NCI-H1417 (cell line): ENCODE measurements at places on chromosomes 1 and 21.

DNA sequence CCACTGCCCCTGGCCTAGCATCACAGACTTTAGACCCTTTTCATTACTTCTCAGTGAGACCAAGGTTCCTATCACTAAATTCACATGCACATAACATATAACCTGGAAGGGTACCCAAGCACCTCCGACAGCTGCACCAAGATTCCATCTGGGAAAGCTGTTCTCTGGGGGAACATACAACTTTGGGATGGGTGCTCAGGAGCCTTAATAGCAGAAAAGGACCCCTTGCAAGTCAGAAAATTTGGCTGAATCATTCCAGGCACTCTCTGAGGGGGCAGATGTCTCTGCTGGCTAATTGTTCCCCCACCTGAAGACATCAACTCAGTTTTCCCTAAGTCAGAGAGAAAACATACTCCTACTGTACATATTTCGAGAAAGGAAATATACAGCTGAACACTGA is 41.3 kb upstream of the PSEN2 start:
- DNase-seq = no peak

- no peak for DNase-seq
Observed at GRCh38 chr1:59139396-59139795, 157.5 kb upstream of the FGGY start.

- peak; percentile 23 for DNase-seq
Observed at GRCh38 chr1:83641206-83641658, 357.7 kb downstream of the TTLL7 start.

- no peak for DNase-seq
Observed at GRCh38 chr1:204943495-204943894, 72.8 kb downstream of the NFASC start.

GRCh38 chr1:41200728-41201127 is 41.4 kb downstream of the SCMH1 start:
- no peak for DNase-seq

GRCh38 chr1:6672558-6672957 is 29.1 kb downstream of the DNAJC11 start:
- DNase-seq = no peak

DNA sequence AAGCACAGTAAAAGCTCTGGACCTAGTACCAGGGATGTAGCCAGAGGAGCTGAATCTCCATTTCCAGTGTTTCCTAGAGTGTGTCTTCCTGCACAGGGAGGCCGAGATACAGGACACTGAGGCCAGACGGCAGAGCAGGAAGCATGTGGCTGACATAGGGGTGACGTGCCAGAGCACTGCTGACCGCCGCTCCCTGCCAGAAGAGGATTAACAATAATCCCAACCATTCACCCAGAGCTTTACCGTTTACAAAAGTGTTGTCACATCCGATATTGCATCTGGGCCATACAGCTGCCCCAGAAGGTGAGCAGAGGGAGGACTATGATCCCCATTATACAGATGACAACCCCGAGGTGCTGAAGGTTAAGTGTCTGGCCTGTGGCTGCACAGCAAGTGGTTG is 5.8 kb upstream of the CLDN19 start:
- no peak for DNase-seq

GRCh38 chr1:115317101-115318012 is 20.7 kb downstream of the NGF start:
- DNase-seq = peak; percentile 18

GRCh38 chr1:13930151-13930550 is 230.2 kb downstream of the PRDM2 start:
- no peak for DNase-seq

DNA sequence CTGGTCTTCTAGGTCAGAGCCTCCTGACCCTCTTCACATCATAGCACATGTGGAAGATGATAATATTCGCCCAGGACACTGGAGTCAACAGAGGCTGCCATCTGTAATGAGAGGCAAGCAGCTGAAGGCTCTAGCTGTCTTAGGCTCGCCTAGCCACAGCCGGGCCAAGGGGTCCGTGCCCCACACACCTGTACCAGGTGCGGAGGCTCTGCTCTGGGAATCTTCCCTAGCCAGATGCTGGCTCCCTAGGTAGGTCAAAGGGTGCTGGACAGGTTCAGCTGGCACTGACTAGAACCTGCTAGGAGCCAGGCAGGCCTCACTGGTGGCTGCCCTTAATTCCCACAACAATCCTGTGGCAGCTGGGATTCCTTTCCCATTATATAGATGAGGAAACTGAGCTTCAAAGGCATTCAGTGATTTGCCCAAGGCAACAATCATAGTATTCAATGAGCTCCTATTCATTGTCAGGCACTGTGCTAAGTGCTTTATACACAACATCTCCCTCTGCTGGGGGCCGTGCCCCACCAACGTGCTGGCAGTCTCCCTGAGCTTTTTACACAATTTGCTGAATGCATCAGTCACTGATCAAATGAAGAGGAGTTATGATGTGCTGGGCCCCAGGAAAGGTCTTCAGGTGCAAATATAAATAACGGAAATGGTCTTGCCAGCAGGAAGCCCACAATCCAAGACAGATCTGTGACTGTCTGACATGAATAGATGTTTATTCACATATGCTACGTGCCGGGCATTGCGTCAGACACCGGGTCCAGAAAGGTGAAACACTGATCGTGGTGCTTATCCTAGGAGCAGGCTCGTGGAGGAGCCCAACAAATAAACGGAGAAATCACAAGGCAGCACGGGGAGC is 58.0 kb downstream of the DDX20 start:
- DNase-seq = no peak

DNA sequence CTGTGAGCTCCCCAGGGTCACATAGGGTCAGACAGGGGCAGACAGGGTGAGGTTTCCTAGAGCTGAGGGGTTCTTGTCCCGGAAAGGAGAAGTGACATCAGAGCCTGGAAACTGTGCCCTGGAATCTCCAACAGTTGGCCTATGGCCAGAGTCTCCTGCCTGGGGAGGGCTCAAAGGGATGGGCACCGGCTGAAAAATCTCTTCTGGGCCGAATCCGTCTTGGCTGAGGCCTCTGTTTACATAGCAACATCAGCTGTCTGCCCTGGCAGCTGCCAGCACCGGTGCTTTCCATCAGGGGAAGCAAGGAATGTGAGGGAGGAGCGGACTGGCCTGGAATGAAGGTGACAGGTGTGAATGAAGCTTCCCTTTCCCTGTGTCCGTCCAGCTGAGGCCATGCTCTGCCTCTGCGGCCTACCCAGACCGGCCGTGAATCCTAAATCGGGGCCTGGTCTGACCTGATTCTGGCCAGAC is 30.7 kb downstream of the VASH2 start:
- peak; percentile 51 for DNase-seq

DNA sequence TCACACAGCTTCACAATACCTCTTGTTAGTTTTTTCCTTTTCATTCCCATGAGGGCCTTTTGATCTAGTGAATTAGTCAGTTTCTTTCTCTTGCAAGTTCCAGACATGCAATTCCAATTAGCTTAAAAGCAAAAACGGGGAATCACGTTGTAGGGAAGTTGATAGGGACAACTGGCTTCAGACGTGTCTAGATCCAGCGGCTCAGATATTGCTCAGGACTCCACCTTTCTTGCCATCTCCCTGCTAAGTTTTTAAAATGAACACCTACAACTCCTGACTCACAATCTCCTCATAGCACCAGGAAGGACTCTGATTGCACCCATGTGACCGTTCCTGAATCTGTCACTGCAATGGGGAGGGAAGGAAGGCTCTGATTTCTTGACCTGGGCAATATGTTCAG is 63.8 kb upstream of the ARHGAP29 start:
- no peak for DNase-seq

GRCh38 chr1:117826119-117826518 is 103.3 kb downstream of the GDAP2 start:
- DNase-seq = no peak

DNA sequence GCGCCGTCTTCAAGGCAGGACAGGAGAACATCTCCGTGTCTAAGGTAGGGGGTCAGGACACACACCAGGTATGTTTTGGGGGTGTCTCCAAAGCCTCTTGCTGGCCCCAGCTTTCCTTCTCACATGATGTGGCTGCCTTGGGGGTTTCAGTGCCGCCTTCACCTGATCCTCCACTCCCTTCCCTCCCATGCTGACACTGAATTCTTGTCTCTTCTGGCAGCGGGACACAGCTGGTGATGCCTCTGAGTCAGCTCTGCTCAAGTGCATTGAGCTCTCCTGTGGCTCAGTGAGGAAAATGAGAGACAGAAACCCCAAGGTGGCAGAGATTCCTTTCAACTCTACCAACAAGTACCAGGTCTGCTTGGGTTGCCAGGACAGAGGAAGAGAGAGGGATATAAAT is 13.5 kb downstream of the ATP1A2 start:
- no peak for DNase-seq

DNA sequence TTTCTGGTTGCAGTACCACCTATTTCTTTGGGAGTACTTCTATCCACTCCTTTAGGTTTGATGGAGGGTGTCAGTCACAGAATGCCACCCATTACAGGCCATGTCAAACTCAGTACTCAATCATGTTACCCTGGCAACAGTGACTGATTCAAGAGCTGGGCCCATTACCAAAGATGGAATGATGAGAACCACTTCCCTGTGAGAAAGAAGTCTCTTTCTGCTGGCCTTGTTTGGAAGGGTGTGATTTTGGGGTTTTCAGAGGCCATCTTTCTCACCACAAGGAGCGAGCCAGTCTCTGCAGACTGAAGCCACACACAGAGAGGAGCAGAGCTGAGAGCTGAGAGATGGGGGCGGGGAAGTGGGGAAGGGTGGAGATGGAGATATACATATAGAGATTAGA is 13.9 kb upstream of the STUM start:
- DNase-seq = no peak

- no peak for DNase-seq
Observed at GRCh38 chr1:42953182-42954180, 5.2 kb downstream of the SLC2A1 start.

GRCh38 chr1:87872189-87872588 is 543.5 kb downstream of the LMO4 start:
- DNase-seq = no peak

- DNase-seq = no peak
Observed at GRCh38 chr21:41636636-41637630, 129.0 kb upstream of the TMPRSS2 start.

DNA sequence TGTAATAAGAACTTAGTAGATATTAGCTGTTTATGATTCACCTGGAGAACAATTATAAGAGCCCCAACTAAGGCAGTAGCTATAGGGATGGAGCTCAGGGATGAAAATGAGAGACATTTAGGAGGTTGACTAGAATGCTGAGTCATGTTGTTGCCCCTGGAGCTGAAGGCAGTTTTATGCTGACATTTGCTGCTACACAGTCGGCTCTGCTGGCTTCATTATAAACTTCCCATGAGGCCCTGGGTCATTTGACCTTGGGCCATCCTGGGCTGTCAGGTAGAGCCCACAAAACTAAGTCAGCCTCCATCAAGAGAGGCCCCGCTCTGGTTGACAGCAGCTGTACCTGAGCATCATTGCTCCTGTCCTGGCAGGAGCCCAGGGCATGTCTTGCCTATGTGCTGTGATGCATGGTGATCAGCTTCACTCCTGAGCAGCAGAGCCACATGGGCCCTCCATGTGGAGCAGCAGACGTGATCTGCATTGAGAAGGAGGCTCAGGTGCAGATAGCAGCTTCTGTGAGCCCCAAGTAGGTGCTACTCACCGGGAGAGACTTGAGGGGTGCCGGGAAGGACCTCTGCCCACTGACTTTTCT is 112.4 kb downstream of the TBX19 start:
- no peak for DNase-seq
